ENCODE measurements at places on chromosomes 4 and X. TPM values are rescaled to one million over a fixed set of nuclear protein-coding genes. Genes with fewer than 3 reads are reported as not detected.

DNA sequence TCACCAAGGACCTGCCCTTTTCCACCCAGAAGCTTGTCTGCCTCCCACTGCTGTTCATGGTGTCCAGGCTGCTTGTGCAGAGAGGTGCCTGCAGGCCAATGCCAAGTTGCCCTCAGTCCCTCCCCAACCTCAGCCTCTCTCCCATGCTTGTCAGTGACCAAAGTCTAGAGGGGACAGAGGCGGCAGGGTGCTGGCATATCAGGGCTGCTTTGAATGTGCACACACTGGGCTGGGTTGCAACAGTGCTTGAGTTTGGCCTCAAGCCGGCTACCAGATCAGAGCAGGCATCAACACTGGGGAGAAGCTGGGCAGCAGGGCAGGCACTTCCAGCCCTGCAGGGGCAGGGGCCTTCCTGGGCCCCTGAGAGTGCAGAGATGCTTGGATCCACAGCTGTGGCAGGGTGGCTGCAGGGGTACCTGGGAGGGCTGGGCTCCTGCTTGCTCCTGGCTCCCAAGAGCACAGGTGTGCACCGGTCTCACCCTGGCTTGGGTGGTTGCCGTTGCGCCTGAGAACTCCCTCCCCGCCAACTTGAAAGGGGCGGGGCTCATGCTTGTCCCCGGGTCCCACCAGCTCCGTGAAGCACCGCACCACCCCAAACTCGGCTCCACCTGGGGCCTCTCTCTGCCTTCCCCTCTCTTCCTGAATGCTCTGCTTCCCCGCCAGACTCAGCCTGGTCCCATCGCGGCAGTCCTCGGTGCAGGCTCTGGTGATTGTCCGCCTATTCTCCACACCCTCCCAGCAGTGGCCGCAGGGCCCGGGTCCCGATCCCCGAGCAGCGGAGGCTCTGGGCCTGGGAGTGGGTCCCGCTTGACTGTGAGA lies 1681.9 kb upstream of the ADGRL3 start:
- no peak overlapping the region for H3K27ac ChIP-seq
- no peaks in the 10 kb centered on the region for H3K36me3 ChIP-seq
- no peaks in the 10 kb centered on the region for H3K27me3 ChIP-seq
- H3K4me3 ChIP-seq, result no peak overlapping the region
- no peaks in the 10 kb centered on the region for H3K4me1 ChIP-seq

DNA sequence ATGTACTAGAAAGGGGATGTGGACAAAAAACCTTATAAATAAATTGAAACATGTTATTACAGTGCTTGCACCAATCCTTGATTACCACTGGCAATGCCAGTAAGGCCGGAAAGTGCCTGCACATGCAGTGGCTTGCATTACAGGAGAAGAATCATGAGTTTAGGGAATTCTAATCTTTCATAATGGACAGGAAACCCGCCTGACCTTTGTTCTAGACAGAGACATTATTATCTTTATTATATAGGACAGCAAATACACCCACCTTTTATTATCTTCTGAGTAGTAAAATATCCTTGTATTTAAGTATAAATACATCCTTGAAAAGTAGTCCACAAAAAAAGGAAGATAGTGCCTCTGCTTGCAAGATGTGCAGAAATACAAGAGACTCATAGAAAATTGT lies 379.9 kb upstream of the LCORL start:
- H3K4me3 ChIP-seq, result no peak overlapping the region
- H3K27me3 ChIP-seq, result no peaks in the 10 kb centered on the region
- H3K4me1 ChIP-seq, result no peaks in the 10 kb centered on the region
- H3K27ac ChIP-seq, result no peak overlapping the region
- H3K36me3 ChIP-seq, result no peaks in the 10 kb centered on the region

- H3K36me3 ChIP-seq, result no peaks in the 10 kb centered on the region
- H3K4me1 ChIP-seq, result no peaks in the 10 kb centered on the region
- DNase-seq, result no peak
- H3K27me3 ChIP-seq, result no peaks in the 10 kb centered on the region
Observed at GRCh38 chr4:61511716-61512488, 311.8 kb downstream of the ADGRL3 start.

DNA sequence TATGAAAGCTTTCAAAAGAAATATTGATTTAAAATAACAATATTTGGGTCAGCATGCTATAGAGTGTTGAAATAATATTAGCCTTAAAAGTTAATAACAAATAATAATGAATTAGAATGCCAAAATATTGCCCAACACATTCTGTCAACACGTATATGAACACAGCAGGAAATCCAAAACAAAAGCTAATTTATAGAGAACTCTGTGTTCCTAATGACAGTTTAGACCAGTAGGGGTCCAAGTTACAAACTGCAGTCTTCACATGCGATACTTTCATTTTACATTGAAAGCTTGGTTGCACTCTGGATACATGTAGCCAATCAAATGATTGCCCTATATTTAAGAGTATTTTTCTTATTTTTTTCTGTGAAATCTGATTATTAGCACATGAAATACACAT lies 274.4 kb downstream of the DCTD start:
- no peaks in the 10 kb centered on the region for H3K36me3 ChIP-seq
- no peaks in the 10 kb centered on the region for H3K4me1 ChIP-seq
- no peak for DNase-seq
- H3K27me3 ChIP-seq, result no peaks in the 10 kb centered on the region
- no peak overlapping the region for H3K27ac ChIP-seq
- H3K4me3 ChIP-seq, result no peak overlapping the region

GRCh38 chrX:111743316-111743715 lies 62.3 kb downstream of the ALG13 start:
- no peak for DNase-seq
- no peak overlapping the region for H3K27ac ChIP-seq
- H3K4me1 ChIP-seq, result no peaks in the 10 kb centered on the region
- H3K36me3 ChIP-seq, result no peaks in the 10 kb centered on the region

DNA sequence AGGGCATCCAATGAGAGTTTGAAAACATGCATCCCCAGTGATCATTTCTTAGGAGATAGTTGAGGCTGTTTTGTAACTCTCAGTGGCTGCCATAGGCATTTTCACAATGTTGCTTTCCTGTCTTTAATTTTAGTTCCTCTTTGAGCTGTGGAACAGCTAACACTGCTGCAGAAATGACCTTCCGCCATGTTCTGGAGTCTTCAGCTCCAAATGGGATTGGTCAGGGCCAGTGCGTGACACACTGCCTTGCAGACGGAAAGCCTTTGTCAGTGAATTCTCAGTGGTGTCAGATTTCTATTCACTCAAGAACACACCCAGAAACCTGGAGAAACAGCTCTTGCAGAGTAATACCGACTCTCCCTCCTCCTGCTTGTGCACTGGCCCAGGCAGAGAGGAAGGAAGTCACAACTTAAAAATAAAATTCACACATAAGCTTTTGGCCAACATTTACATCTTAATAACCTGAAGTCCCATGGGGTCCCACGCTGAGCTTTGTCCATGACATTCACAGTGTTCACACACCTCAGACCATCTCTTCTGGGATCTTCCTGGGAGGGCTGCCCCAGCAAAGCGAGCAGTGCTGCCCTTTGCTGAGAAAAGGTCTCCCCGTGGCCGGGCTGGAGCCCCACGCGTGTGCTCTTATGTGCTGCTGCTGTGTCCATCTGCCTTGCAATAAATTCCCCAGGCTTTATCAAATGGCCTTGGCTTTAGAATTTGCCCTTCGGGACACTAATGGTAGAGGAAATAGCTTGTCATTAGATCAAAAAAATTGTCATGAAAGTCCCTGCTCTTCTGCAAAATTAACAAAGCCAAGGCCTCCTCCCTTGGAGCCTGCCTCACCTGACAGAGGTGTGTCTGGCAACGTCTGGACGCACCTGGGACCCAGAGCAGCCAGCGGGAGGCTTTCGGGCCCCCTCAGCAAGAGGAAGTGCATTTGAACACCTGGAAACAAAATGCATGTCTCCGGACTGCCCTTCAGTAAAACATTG lies 126.8 kb downstream of the IRF2 start:
- H3K4me3 ChIP-seq, result no peak overlapping the region
- peaks cover 31% of the 10 kb centered on the region for H3K4me1 ChIP-seq
- H3K27me3 ChIP-seq, result no peaks in the 10 kb centered on the region
- no peaks in the 10 kb centered on the region for H3K36me3 ChIP-seq
- peak overlapping the region; percentile 93 for H3K27ac ChIP-seq

GRCh38 chr4:153790962-153791551 lies 2.2 kb upstream of the SFRP2 start:
- no peaks in the 10 kb centered on the region for H3K36me3 ChIP-seq
- no peaks in the 10 kb centered on the region for H3K27me3 ChIP-seq
- H3K27ac ChIP-seq, result no peak overlapping the region
- H3K4me3 ChIP-seq, result peak overlapping the region; percentile 19

DNA sequence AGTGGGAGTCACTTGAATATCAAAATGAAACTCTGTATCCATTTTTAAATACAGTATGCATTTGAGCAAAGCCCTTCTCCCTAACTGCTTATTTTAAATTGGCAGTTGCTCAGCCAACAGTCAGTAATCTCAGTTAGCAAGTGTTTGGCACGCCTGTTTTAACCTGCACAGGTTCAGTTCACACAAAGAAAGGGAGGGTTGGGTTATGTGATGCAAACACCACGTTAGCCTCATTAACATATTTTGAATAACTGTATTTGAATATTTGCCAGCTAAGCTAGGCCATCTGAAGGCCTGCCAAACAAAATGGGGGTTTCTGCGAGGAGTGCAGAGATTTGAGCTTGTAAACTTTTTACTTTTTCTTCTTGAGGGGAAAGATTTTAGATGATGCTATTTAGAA lies 19.8 kb downstream of the GAB1 start:
- H3K36me3 ChIP-seq, result no peaks in the 10 kb centered on the region
- H3K27ac ChIP-seq, result peak overlapping the region; percentile 46
- H3K27me3 ChIP-seq, result no peaks in the 10 kb centered on the region

DNA sequence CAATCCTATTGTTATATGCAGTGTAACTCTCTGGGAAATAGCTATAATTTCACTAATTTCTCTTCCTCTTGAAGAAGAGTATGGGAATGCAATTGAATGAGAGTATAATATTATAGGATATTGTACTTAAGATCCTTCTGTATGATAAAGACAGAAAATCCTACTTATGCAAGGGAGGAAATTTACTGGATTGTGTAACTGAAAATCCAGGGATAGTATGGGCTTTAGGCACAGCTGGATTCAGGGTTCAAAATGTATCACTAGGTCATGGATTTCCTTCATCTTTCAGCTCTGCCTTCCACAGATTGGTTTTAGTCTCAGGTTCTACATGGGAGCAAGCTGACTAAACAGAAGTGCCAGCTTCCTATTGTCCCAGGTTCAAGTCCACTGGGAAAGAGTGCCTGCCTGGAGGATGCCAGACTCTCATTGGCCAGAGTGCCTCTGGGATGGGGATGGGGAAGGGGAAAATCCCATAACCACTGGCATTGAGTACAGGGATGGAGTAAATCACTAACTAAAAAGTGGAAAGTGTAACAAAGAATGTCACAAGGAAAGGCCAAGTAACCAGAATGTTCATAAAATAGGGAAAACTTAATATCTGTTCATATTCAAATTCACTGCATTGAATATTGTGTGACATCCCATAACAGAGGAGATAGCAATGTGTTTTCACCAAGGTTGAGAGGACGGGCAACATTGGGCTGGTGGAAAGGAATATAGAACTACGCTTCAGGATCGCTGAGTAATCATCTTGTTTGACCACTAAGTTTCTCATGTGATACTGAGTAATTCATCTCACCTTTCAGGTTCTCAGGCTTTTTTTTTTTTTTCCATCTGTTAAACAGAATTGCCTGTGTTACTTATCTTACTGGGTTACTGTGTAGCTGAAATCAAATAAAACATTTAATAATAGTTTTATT lies 75.7 kb downstream of the ANXA3 start:
- DNase-seq, result no peak
- peak overlapping the region; percentile 8 for H3K27ac ChIP-seq
- H3K4me3 ChIP-seq, result no peak overlapping the region
- H3K4me1 ChIP-seq, result peaks cover 45% of the 10 kb centered on the region
- H3K27me3 ChIP-seq, result no peaks in the 10 kb centered on the region

- H3K4me3 ChIP-seq, result no peak overlapping the region
- no peaks in the 10 kb centered on the region for H3K36me3 ChIP-seq
- DNase-seq, result no peak
- no peaks in the 10 kb centered on the region for H3K27me3 ChIP-seq
- no peak overlapping the region for H3K27ac ChIP-seq
Observed at GRCh38 chrX:30794497-30794896, 94.6 kb downstream of the TAB3 start.

TNIP2 gene
- 19.7 TPM for total RNA-seq

MAGEC2 gene
- total RNA-seq, result not detected

SHISA3 gene
- 0.43 TPM for total RNA-seq

MAGEE2 gene
- total RNA-seq, result not detected

CSAG1 gene
- not detected for total RNA-seq

CACNA1F gene
- total RNA-seq, result 0.20 TPM

SLC2A9 gene
- total RNA-seq, result 1.2 TPM

SUPT20HL2 gene
- total RNA-seq, result not detected
